CD4-positive, alpha-beta T cell treated with Interleukin-12 subunit alpha and Interleukin-12 subunit beta, for 1 hour (primary cell): ENCODE measurements at places on chromosomes 5 and 9.
A peak's percentile ranks its signal among the peaks of the same experiment; 100 is the strongest.

GRCh38 chr5:159045165-159045811, 54.4 kb downstream of the EBF1 start:
- no peak for DNase-seq

- DNase-seq, result no peak
Observed at GRCh38 chr5:153496835-153497234, 6.4 kb downstream of the GRIA1 start.

DNA sequence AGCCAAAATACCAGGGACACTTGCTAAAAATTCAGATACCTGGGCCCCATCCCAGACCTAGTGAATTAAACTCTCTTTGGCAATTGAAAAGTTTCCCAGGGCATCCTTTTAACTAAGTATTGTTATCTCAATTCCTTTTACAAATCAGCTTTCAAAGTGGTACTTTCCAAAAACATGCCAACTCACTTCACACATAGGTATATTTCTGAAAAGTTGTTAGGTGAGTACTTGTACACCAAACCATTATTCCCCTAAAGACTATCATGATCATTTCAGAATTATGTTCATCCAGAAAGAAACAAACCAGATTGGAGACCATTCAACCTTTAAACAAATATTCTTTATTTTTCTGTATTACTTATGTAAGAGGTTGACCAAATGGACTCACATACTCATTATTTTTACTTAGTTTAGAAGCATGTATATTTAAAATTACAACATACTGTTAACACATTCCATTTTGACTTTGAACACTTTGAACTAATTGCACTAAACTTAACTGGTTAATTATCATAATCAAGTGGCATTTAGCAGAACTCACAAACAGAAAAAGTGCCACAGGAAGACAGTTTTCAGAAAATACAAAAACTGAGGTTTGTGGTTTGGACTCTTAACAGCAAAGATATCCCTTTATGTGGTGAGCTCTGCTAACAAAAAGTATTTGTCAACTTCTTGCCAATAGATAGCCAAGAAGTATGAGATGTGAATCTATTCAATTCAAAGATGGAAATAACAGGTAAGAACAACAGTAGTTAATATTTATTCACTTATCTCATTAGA, 40.7 kb downstream of the KIAA0825 start:
- DNase-seq, result peak; percentile 63

GRCh38 chr5:90792725-90793124, 234.1 kb downstream of the ADGRV1 start:
- no peak for DNase-seq

GRCh38 chr5:143471041-143471509, 67.6 kb upstream of the NR3C1 start:
- no peak for DNase-seq

- DNase-seq, result no peak
Observed at GRCh38 chr9:128969491-128969890, 22.0 kb downstream of the NUP188 start.

DNA sequence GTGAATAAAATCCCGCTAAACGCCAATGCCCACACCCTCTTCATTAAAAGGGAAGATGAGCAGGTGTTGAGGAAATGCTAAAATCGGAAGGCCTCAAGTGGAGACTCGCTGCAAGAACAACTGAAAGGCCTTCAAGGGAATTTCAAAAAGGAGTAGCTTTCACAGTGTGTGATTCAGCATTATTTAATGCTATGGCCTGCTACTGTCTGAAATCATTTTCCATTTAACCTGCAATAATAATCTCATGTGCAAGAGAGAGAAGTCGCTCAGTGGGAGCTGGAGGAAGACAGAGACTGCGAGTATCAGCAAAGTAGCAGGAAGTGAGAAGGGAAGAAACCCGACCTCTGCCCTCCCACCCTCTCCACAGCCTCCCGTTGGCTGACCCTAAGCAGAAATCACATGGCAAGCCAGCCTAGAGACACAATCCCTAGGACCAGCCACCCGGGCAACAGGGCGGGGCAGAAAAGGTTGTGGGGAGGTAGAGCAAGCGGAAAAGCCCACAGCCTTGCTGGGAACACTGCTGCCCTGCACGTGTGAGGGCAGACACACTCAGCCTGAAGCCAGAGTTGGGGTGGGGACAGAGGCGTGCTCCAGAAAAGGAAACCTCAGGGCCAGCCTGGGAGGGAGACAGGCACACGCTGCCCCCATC, 39.9 kb upstream of the CTSL start:
- no peak for DNase-seq

GRCh38 chr5:135012951-135013391, 21.1 kb downstream of the PITX1 start:
- no peak for DNase-seq

DNA sequence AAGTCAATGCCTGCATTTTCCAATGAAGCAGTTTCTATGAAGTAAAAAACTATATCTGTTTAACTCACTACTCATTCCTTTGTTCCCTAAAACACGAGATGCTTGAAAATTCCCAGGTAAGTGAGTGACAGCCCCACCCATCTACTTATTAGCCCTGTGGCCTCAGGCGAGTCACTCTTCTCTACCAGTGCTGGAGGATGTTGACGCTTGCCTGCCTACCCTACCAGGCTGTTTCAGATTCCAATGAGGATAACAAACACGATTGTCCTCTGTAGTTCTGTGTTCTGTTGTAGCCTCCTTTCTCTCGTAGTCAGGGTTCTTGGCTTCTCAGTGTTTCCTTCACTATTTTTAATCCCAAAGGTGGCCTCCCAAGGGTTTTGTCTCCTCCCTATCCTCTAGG, 388.8 kb downstream of the KDM4C start:
- DNase-seq, result no peak

GRCh38 chr9:136203408-136204144, 1.4 kb downstream of the LHX3 start:
- DNase-seq, result no peak

DNA sequence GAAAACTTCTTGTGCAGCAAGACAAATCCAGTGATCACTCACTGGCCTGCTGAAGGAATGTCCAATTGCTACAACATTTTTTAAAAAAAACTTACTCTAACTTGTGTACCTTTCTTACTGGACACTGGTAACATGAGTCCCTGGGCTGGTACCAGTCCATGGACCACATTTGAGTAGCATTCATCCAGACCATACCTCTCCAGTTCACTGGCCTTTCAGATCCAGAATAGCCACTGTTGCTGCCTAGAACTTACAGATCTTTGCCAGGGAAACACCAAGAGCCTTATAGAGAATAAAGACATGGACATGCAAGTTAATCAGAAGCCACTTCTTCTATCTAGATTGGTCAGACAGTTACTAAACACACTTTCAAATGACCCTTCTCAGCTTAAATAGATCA, 185.3 kb downstream of the TLE4 start:
- no peak for DNase-seq

DNA sequence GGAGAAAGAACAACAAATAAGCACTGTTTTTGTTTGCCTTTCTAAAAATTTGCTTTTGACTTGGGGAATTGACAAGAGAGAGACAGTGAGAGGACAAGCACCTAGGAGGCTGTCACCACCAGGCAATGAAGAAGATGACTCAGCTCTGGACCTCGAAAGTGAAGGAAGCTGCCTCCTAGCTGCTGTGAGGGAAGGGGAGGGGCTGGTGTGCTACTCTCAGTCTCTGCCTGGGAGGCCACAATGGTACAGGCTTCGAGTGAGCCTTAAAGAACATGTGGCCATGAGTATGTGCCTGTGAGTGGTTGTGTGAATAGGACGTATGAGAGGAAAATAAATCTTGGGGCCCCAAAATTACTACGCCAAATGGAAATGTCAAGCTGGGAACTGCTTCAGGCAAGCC, 7.1 kb upstream of the PLK2 start:
- peak; percentile 4 for DNase-seq

DNA sequence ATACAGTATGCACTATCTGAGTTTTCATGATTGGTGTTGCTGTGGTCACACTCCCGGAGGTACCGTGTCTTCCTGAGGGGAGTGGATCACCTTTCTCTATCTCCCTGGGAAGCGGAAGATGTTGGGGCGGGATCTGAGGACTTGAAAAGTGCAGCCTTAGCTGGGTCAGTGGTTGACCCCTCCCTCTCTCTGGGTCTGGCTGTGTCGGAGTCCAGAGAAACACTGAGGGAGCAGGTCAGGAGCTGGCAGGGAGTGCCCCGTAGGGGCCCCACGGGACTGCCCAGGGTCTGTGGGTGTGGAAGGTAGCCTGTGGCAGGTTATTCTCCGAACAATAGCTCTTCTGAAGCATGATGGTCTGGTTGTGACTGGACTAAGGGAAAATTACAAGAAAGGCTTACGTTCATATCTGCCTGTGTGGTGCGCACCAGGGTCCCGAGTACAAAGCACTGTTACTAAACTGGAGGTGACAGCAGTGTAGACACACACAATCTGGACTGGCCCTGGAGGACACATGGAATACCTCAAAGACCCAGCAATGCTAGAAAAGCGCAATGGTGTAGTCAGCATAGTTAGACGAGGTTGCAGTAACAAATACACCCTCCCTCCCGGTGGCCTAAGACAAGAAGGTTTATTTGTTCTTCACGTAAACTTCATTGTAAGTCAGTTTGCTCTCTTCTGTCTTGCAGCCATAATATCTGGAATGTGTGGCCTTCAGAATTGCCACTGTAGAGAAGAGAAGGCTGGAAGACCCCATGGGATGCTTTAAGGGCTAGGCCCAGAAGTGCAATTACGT, 9.4 kb upstream of the ZFP62 start:
- DNase-seq, result no peak

- DNase-seq, result no peak
Observed at GRCh38 chr5:29001666-29002065, 1963.3 kb upstream of the CDH9 start.

- no peak for DNase-seq
Observed at GRCh38 chr5:143313298-143313852, 90.1 kb downstream of the NR3C1 start.

DNA sequence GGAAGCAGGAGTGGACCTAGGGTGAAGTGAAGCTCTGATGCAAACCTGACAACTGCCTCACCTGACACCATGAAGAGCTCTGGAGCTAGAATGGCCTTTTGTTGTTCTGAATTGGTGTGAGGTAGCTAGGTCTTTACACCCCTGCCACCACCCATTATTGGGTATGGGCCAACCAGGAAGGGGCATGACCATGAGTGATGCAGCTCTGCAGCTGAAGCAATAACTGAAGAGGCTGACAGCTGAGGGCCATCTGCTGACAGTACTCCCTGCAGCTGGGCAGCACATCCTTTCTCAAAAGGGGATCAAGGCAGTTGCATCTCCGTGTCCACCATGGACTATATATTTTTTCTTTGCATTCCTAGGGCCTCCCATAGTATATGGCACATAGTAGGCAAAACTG, 87.0 kb upstream of the TLE1 start:
- DNase-seq, result no peak

DNA sequence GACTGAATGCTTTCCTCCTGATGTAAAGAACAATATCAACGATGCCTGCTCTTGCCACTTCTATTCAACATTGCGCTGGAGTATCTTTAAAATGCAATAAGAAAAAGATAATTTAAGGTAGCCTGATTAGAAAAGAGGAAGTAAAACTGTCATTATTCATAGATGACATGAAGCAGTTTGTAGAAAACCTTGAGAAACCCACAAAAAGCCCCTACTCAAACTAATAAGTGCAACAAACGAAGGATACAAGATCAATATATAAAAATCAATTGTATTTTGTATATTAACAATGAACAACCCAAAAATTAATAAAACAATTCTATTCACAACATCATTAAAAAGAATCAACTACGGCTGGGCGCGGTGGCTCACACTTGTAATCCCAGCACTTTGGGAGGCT, 76.4 kb upstream of the CKMT2 start:
- no peak for DNase-seq

DNA sequence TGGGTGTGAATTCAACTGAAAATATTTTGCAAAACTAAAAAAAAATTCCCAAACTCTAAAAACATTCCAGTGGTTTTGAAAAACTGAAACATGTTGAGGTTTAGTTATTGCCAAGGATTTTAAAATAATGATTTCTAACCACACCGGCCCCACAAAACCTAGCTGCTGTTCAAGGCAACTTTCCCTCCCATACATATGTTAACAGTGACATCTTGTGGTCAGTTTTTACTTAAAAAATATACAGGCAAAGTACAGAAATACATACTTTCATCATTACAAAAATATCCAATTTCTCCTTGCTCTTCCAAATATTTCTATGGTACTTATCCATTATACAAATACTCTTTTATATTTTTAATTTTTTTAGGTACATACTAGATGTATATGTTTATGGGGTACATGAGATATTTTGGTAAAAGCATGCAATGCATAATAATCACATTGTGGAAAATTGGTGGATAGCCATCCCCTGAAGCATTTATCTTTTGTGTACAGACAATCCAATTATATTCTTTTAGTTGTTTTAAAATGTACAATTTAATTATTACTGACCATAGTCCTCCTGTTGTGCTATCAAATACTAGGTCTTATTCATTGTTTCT, 34.4 kb upstream of the MRPS30 start:
- DNase-seq, result peak; percentile 37

GRCh38 chr5:3359642-3360041, 236.0 kb upstream of the IRX1 start:
- DNase-seq, result no peak

GRCh38 chr5:68251804-68252522, 36.4 kb downstream of the PIK3R1 start:
- no peak for DNase-seq

DNA sequence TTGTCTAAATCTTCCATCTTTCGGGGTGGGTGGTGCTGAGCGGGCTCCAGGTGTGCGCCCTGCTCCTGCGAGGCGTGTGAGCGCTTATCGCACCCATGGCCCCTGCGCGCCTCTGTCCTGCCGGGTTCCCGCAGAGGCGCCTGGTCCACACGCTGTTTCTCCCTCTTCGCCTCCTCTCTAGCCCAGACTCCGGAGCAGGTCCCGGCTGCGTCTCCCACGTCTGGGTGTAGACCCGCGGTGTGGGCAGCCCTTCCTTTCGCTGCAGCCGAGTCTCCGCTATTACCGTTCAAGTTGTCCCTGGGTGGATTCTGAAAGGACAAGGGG, 40.5 kb upstream of the PLEKHG4B start:
- DNase-seq, result no peak

- DNase-seq, result no peak
Observed at GRCh38 chr9:100445903-100446549, 19.1 kb downstream of the MSANTD3 start.

- no peak for DNase-seq
Observed at GRCh38 chr9:131623655-131624330, 78.5 kb downstream of the PRRT1B start.
